ENCODE measurements at places on chromosomes 11 and 22. TPM values are rescaled to one million over a fixed set of nuclear protein-coding genes. Genes with fewer than 3 reads are reported as not detected.

The POLA2 gene
- total RNA-seq, result 32.4 TPM

The MS4A14 gene
- not detected for total RNA-seq

The ALG9 gene
- 41.7 TPM for total RNA-seq

The MOGAT2 gene
- total RNA-seq, result not detected

The CDKN1C gene
- 4.2 TPM for total RNA-seq

The SLC22A12 gene
- total RNA-seq, result not detected

The ADAMTS15 gene
- 8.6 TPM for total RNA-seq

The RTN4RL2 gene
- total RNA-seq, result 0.90 TPM
